ENCODE measurements at places on chromosomes 5 and 9.

DNA sequence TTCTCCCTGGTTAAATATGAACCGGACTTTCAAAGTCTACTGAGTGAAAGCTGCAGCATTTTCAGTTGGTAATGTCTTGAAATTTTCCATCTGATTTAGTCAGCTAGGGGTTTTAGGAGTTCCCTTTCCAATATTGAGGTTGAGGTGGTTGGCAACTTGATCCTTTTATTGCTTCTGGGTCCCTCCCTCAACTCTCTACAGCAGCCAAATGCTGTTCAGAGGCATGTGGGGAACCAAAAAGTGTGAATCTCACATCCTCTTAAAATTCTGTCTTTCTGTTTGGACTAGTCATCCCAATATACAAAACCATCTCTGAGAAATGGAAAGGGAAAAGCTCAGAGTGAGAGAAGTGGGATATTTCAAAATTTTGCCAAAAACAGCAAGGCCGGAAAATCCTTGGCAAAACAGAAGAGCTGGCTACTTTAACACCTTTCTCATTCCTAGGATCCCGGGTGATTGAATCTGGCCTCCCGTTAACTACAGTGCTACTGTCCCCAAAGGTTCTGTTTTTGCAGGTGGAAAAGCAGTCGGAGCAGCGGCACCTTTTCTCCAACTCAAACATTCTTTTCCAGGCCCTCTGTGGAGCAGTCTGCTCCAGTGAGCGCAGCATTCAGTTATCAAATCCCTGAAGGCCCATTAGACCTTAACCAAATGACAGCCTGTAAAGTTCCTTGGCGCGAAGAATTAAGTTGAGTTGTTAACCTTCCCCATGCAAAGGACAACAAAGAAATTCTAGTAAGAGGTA is 345.9 kb upstream of the NUDT12 start:
- DNase-seq: no peak

- no peak for DNase-seq
Measured at GRCh38 chr9:137278061-137278701, 655 bp downstream of the TOR4A start.

- DNase-seq: no peak
Measured at GRCh38 chr5:17817990-17818389, 183.7 kb downstream of the TAF11L14 start.

DNA sequence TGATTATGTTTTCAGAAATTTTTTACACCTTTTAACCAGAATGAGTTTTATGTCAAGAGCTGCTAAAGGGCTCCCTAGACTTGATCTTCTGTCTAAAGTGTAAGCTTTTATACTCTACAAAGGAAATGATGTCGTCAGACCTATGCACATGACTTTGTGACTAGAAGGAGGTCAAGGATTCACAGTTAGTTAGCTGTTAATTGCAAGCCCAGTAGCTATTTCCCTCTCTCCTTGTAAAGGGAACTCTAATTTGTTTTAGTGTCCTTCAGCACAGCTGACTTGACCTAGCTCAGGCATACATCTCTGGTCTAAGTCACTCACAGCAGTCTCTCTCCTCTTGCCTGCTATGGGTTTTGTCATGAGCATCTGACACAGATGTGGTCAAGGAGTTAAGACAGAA is 173.5 kb upstream of the NREP start:
- no peak for DNase-seq

GRCh38 chr9:129011170-129011569 is 17.0 kb downstream of the SH3GLB2 start:
- DNase-seq: no peak

- DNase-seq: no peak
Measured at GRCh38 chr9:19032406-19032805, 603 bp downstream of the SAXO1 start.

DNA sequence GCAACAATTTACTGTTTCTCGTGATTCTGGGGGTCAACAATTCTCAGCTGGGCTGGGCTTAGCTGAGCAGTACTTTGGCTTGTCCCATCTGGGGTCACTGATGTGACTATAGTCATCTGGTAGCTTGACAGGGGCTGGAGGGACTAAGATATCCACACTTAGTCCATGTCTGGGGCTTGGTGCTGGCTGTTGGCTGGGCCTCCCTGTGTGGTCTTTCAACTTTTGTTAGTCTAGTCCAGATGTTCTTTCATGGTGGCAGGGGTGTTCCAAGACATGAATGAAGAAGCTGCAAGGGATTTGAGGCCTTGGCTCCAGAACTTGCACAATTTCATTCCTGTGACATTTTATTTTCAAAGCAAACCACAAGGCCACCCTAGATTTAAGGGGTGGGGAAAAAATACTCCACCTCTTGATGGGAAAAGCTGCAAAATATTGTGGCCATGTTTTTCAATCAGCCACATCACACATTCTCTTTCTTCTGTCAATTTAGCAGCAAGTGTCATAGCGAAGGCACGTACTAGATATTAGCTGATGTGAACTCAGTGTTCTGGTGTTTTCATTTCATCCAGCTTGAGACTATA is 59.2 kb downstream of the TSSK1B start:
- no peak for DNase-seq

- DNase-seq: no peak
Measured at GRCh38 chr9:115599898-115600297, 481.9 kb upstream of the TNC start.

DNA sequence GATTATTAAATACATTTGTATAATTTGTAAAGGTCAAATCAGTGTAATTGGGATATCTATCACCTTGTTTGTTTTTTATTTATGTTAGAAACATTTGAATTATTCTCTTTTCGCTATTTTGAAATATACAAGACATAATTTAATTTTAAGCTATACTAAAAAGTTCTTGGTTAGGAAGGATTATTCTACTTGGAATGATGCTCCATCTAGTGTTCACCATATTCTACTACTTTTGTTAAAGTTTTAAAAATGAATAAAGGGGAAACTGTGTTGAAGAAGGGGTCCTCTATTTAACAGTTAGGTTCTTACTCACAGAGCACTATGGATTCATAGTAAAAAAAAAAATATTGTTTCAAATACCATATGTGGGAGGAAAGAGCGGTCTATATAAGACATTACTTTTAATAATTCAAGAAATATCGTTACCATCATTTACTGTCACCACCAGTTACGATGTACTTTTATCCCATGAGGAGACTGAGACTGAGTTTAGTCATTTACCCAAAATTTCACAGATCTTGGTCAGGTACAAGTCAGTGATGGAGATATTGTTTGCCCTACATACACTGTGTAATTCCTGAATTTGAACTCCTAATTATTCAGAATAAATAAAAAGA is 6.3 kb upstream of the STOM start:
- no peak for DNase-seq

DNA sequence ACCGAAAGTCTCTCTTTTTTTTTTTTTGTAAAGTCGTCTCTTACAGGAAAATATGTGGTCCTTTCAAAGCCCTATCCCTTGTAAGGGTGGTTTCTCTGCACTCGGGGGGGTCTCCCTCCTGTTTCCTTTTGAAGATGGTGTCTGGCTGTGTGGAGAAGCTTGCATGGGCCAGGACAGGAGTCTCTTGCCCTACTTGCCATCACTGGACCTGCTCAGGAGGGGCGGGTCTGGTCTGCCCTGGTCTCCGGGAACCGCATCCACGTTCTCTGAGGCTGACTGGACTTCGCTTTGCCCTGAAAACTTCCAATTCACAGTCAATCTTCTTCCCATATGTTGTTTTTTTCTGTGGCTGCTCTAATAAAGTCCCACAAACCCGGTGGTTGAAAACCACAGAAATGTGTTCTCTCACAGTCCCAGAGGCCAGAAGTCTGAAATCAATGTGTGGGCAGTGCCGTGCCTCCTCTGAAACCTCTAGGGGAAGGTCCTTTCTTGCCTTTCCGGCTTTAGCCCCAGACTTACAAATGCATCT is 92.9 kb upstream of the IER5L start:
- no peak for DNase-seq

GRCh38 chr9:136997830-136998234 is 1.5 kb upstream of the CLIC3 start:
- no peak for DNase-seq

DNA sequence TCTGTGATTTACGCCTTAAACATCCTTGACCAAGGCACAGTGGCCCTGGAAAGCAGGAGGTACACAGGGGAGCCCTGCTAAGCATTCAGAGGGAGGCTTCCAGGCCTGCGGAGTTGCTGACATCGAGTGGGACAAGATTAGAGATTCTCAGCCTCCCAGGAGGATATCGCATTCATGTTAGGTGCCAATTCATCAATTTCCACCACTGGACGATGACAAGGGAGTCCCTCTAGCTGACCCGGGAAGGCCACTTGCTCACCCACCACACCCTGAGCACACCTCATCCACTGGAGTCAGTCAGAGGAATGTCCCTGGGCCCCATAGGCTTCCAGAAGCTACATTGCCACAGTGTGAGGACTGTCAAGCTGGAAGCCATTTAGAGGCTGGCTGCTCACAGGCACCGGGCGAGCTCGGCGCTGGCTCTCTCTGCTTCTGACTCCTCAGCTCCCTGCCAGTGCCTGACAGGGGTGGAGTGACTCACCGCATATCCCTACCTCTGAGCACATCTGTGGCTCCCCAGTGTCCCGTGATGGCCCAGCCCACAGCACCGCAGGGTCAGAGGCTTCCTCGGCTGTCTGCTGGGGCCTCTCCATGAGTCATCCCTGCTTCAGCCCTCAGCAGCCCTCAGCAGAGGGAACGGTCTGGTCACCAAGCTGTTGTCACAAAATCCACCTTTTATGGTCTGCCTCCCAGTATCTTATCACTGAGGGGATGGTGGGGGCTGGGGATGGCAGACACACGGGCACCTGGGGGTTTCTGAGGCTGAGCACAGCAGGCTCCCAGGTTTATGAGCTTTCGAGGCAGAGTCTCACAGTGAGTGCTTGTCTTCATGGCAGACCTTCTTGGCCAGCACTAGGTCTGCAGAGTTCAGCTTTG is 117.5 kb downstream of the ZNF608 start:
- DNase-seq: no peak

DNA sequence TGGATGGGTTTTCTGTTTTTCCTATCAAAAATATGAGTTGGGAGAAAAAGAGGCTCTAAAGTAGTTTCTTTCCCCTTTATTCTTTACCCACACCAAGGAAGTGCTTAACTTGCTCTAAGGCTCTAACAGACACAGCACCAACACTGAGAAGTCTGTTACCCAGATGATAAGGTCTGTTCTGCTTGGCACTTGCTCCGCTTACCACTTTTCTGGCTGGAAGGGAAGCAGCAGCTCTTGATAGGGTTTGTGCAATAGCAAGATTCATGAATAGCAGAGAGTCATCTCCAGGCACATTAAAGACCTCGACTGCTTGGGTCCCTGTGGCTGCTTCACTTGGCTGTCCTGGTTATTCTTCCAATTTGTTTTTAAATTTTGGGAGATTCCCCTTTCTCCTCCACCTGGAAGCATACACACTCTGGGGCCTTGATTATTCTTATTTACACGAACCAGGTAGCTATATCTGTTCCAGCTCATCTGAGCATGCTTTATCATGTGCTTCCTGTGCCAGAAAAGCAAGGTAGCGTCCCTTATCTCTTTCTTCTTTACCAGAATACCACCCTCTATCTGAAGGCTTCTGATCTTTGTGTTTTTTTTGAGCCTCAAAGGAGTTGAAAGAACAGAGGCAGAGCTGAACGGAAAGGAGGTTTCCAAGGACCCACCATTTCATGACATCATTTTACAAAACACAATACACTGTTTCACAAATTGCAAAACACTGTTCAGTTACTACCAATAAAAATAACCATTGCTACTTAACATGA is 24.8 kb downstream of the PPP3R2 start:
- DNase-seq: no peak

- no peak for DNase-seq
Measured at GRCh38 chr9:6433410-6433809, 20.4 kb downstream of the UHRF2 start.

DNA sequence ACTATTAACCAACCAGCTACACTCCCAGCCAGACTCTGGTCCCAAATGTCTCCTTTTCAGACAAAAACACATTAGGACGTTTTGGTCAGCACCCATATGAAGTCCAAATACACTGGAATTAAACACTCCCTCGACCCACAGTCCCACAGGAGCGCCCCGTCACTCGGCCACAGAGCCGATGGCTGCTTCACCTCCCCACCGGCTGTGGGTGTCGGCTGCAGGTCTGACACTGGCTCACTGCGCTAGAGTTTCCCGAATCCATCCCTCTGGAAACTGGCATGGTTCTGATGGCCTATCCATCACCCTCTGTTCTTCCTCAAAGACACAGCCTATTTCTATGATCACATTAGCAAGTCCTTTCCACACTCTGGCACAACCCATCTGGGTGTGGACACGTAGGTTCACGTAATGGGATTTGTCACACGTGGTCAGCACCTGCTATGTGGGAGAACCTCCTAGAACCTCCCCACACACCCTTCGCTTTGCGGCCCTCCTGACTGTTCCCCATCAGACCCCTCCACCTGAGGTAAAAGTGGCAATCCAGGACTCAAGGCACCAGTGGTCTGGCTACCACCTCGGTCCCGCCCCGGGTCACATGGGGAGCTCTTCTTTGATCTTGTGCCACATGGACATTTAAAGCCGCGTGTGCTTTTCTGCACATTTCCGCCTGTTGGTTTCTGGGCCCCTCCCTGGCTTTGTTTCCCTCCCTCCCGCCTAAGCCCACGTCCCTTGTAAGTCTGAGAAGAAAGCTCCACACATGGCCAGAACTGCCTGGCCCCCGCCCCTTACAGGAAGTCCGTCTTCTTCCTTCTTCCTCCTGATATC is 131.1 kb upstream of the PHYKPL start:
- DNase-seq: no peak

DNA sequence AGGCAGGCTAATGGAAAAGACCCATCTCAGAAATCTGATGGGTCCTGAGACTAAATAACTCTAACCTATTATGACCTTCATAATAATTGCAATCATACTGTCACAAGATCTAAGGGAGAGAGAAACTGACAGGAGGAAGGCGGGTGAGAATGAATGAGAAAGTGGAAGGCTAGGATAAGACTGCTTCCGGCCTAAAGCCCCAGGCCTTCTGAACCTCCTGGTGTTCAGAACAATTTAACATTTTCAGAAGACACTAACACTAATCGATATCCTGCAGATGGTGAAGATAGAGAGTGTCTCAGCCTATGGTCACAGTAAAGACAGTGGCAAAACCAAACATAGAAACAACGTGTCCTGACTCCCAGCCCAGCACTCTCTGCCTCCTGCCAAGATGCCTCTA is 1.2 kb downstream of the RPS14 start:
- DNase-seq: no peak

GRCh38 chr5:14983666-14984441 is 112.3 kb upstream of the ANKH start:
- DNase-seq: no peak

GRCh38 chr9:95653246-95653645 is 136.5 kb upstream of the PTCH1 start:
- DNase-seq: no peak

DNA sequence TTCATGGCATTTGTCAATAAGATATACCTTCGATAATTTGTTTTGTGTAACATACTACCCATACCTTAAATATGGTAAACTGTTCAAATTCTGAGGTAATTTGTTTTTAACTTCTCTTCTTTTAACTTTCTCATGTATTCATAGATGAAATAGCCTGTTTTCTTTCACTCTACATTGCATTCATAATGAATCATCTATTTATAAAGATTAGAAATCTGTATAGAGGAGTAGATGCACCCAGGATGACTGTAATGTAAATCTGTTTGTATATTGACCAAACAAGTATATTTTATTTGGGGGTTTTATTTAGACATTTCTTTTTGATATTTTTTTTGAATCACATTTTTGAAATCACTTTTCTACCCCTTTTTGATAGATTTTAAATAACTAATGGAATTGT is 144.6 kb downstream of the CD180 start:
- no peak for DNase-seq

All from stimulated activated CD8-positive, alpha-beta memory T cell treated with anti-CD3 and anti-CD28 coated beads, Interleukin-12 subunit alpha, Interleukin-12 subunit beta, amount 100 ng/mL, for 4 hours (primary cell).